ENCODE measurements at places on chromosomes 3 and 15. TPM values are rescaled to one million over a fixed set of nuclear protein-coding genes. Genes with fewer than 3 reads are reported as not detected.

- no peak for DNase-seq
- no peaks in the 10 kb centered on the region for H3K36me3 ChIP-seq
- H3K4me3 ChIP-seq = no peak overlapping the region
- H3K4me1 ChIP-seq = no peaks in the 10 kb centered on the region
- H3K27ac ChIP-seq = no peak overlapping the region
- H3K27me3 ChIP-seq = no peaks in the 10 kb centered on the region
Observed at GRCh38 chr3:69770219-69770618, 31.0 kb downstream of the MITF start.

The PLSCR2 gene
- total RNA-seq = not detected

DNA sequence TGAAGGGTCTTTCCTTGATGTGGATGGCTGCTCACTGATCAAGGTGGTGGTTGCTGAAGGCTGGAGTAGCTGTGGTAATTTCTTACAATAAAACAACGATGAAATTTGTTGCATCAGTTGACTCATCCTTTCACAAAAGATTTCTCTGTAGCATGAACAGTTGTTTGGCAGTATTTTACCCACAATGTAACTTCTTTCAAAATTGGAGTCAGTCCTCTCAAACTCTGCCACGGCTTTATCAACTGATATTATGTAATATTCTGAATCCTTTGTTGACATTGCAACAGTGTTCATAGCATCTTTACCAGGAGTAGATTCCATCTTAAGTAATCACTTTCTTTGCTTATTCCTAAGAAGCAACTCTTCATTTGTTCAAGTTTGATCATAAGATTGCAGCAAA is 252.6 kb downstream of the UBE2E2 start:
- H3K27me3 ChIP-seq = no peaks in the 10 kb centered on the region
- H3K27ac ChIP-seq = no peak overlapping the region
- no peaks in the 10 kb centered on the region for H3K4me1 ChIP-seq
- DNase-seq = no peak

DNA sequence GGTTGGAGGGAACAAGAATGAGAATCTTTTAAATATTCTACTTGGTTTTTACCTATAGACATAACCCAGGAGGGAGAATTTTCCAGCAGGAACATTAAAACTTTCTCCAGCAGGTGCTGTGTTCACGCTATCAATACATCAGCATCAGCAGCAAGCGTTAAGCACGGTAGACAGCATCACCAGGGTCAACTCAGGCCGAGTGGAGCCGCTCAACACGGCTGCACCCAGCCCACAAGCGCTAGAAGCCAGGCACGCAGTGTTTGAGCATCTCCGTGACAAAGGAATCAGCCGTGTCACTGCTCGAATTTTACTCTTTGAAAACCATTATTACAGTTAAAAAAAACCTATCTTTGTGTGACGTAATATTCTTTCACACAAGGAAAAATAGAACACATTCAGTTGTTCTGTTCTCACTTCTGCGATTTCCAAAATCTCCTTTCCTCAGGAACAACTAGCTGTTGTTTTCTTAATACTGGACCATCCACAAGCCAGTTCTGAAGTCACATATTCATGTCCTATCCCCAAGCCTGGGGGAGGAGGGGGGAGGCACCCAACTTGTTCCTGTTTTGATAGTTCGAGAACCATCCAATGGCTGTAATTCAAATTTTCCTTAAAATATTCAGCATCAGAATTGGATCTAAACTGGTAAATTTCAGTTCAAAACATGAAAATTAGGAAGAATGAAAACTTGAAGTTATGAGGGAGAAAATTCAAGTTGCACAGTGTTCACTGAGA is 77.9 kb downstream of the ADAMTS17 start:
- H3K27me3 ChIP-seq = no peaks in the 10 kb centered on the region
- H3K27ac ChIP-seq = no peak overlapping the region
- no peak for DNase-seq
- H3K4me1 ChIP-seq = no peaks in the 10 kb centered on the region

DNA sequence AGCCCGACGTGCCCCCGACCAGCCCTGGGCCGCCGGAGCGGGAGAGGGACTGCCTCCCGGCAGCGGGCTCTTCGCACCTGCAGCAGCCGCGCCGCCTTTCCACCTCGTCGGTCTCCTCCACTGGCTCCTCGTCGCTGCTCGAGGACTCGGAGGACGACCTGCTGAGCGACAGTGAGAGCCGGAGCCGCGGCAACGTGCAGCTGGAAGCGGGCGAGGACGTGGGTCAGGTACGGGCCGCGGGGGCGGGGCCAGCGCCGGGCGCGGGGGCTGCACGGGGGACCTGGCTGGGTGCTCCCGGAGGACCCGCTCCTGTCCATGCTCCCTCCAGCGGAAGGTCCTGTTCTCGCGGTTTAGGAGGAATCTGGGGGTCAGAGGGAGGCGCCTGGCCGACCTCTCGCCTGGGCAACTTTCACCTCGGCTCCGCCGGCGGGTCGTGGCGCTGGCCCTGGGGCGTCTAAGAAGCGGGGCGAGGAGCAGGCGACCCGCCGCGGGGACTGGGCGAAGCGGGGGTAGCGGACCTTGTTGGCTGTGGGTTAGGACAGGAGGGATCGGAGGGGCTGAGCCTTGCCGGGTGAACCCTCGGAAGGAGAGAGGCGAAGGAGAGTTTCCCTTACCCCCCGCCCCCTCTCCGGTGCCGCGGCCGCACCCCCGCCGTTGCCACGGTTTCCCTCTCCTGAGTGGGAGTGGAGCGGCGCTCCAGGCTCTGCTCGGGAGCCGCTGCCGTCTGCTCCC is 682 bp downstream of the ITPKA start:
- peaks cover 37% of the 10 kb centered on the region for H3K4me1 ChIP-seq
- no peak for DNase-seq
- no peaks in the 10 kb centered on the region for H3K36me3 ChIP-seq
- peak overlapping the region; percentile 63 for H3K4me3 ChIP-seq
- no peak overlapping the region for H3K27ac ChIP-seq

The NR1D2 gene
- 60.9 TPM for total RNA-seq

The GOLGA8G gene
- total RNA-seq = not detected

The NME9 gene
- total RNA-seq = 0.79 TPM

GRCh38 chr3:113213896-113214587 is 2.7 kb downstream of the BOC start:
- peaks cover 17% of the 10 kb centered on the region for H3K4me1 ChIP-seq
- no peak overlapping the region for H3K27ac ChIP-seq
- DNase-seq = no peak
- H3K36me3 ChIP-seq = no peaks in the 10 kb centered on the region

DNA sequence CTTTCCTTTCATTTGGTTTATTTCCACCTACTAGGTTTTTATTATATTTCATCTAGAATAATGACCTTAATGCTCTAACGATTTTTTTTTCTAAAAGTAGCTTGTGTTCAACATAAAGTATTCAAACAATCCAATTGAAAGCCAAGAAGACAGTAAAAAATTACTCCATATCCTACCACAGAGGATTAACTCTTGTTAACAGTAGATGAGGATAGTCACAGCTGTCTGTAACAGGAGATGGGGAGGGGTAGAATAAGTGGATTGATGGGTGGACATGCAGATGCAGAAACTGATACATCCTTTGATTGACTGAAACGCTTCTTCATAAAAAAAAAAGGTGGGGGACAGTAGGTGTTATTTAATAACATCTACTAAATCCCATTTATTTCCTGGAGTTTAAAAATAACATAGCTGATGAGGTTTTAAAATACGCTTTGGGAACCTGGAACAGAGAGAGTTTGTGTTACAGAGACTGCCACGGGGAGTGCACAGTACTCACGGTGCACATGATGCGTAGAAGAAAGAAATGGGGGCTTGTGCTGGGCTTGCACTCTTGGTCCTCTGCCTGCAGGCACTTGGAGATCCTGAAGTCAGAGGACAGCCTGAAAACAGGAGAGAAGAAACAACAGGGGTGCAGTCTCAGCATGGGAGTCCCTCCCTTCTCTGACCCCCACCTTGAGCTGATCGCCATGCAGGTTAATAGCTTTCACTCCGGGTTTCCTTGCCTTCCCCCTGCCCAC is 226.7 kb downstream of the THSD4 start:
- no peak for DNase-seq
- H3K4me1 ChIP-seq = peaks cover 18% of the 10 kb centered on the region
- no peaks in the 10 kb centered on the region for H3K36me3 ChIP-seq
- H3K4me3 ChIP-seq = no peak overlapping the region

- no peak overlapping the region for H3K4me3 ChIP-seq
- H3K36me3 ChIP-seq = no peaks in the 10 kb centered on the region
- H3K4me1 ChIP-seq = no peaks in the 10 kb centered on the region
- no peak for DNase-seq
- no peak overlapping the region for H3K27ac ChIP-seq
- H3K27me3 ChIP-seq = no peaks in the 10 kb centered on the region
Observed at GRCh38 chr15:57352535-57353316, 23.6 kb upstream of the CGNL1 start.

The FEM1B gene
- total RNA-seq = 39.7 TPM

- H3K27ac ChIP-seq = no peak overlapping the region
- H3K4me3 ChIP-seq = no peak overlapping the region
- no peak for DNase-seq
- H3K36me3 ChIP-seq = no peaks in the 10 kb centered on the region
- H3K27me3 ChIP-seq = peaks cover 2% of the 10 kb centered on the region
- H3K4me1 ChIP-seq = no peaks in the 10 kb centered on the region
Observed at GRCh38 chr15:69666441-69666882, 213.8 kb downstream of the RPLP1 start.

The C3orf49 gene
- not detected for total RNA-seq

The CYP1A2 gene
- total RNA-seq = not detected

GRCh38 chr15:64760056-64760455 is 15.3 kb downstream of the RBPMS2 start:
- H3K27ac ChIP-seq = no peak overlapping the region
- no peak for DNase-seq
- no peaks in the 10 kb centered on the region for H3K4me1 ChIP-seq

The HIGD2B gene
- 0.27 TPM for total RNA-seq

DNA sequence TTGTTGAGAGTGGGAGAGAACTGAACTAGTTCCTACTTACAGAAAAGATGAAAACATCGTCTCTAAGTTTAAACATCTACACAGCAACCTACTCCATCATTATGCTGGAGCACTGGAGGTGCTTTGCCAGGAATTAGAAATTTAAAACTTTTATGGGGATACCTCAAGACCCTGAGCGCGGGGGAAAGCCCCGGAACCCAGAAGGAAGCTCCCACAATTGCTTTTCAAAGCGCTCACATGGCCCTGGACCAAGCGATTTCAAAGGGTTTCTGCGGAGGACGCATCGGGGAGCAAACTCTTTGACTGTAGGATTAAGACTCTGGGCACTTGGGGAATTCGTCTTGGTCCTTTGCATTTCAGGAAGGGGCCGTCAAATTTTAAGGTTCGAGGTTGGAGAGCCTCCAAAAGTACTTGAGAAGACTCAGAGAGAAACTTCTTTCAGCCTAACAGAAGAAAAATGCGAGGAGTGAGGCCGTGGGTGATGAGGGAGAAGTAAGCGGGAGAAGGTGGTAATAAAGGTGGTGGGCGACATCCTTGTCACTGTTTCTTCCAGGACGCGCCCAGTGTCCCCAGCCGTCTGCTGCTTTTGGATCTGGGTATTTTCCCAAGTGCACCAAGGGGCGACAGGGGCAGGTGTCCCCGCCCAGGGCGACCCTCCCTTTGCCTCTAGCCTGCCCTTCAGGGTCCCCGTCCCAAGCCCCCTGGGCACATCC is 591 bp downstream of the PROK2 start:
- H3K4me1 ChIP-seq = no peaks in the 10 kb centered on the region
- H3K27me3 ChIP-seq = peaks cover 20% of the 10 kb centered on the region
- no peak overlapping the region for H3K4me3 ChIP-seq
- no peak for DNase-seq

DNA sequence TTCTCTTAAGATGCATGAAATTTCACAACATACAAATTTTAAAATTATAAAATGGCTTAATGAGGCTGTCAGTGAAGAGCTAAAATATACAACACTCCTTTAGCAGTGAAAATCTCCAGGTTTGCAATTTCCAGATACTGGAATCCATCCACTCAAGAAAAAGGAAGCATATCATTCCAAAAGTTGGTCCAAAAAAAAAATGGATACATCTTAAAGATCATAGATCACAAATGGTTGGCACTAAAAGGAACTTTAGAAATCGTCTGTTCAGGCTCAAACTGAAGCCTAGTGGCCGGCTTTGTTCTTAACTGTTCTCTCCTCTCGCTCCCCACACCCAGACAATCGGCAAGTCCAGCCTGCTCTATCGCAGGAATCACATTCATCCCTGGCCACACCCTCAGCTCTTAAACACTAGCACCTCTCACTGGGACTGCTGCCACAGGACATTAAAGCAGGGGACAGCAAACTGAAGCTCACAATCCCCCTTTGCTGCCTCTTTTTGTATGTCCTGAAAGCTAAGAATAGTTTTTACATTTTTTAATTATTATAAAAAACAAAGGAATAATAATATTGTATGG is 130.3 kb upstream of the CDIN1 start:
- H3K27me3 ChIP-seq = no peaks in the 10 kb centered on the region
- H3K4me1 ChIP-seq = peaks cover 17% of the 10 kb centered on the region
- peak; percentile 83 for DNase-seq
- no peaks in the 10 kb centered on the region for H3K36me3 ChIP-seq
- peak overlapping the region; percentile 34 for H3K27ac ChIP-seq
- H3K4me3 ChIP-seq = no peak overlapping the region

GRCh38 chr3:71051893-71052687 is 531.4 kb downstream of the FOXP1 start:
- H3K4me1 ChIP-seq = no peaks in the 10 kb centered on the region
- no peak for DNase-seq
- H3K36me3 ChIP-seq = no peaks in the 10 kb centered on the region
- H3K27me3 ChIP-seq = no peaks in the 10 kb centered on the region

GRCh38 chr3:63051920-63052319 is 176.7 kb upstream of the CADPS start:
- no peaks in the 10 kb centered on the region for H3K27me3 ChIP-seq
- no peaks in the 10 kb centered on the region for H3K36me3 ChIP-seq
- H3K27ac ChIP-seq = no peak overlapping the region
- DNase-seq = no peak
- no peak overlapping the region for H3K4me3 ChIP-seq
- no peaks in the 10 kb centered on the region for H3K4me1 ChIP-seq

DNA sequence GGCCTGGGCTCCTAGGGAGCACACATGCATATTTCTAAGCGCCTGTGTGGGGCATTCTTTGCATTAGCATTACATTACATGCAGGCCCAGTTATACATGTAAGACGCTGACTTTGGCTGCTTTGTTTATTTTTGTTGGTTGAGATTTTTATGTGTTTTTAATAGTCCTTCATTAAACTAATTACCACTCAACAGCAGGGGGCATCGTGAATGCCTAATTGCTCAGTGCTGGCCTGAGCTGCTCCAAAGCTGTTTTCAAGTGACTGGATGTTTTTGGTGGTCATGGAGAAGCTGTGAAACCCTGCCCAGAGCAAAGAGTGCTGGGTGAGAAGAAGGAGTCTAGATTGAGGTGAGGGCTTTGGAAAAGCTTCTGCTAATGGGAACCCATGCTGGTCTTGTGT is 41.5 kb downstream of the GPD1L start:
- no peak overlapping the region for H3K4me3 ChIP-seq
- DNase-seq = no peak
- H3K36me3 ChIP-seq = no peaks in the 10 kb centered on the region
- H3K27me3 ChIP-seq = no peaks in the 10 kb centered on the region

- no peak overlapping the region for H3K4me3 ChIP-seq
- H3K27me3 ChIP-seq = no peaks in the 10 kb centered on the region
- H3K4me1 ChIP-seq = no peaks in the 10 kb centered on the region
- H3K36me3 ChIP-seq = no peaks in the 10 kb centered on the region
- no peak overlapping the region for H3K27ac ChIP-seq
Observed at GRCh38 chr15:73231661-73232419, 136.9 kb downstream of the HCN4 start.

- H3K4me1 ChIP-seq = no peaks in the 10 kb centered on the region
- H3K4me3 ChIP-seq = no peak overlapping the region
- DNase-seq = no peak
- no peaks in the 10 kb centered on the region for H3K36me3 ChIP-seq
Observed at GRCh38 chr3:87198774-87199173, 28.3 kb upstream of the CHMP2B start.

All from HCT116 (cell line).